Frontal cortex (tissue), 4 donors: ENCODE measurements at places on chromosomes 3 and 15. TPM values are rescaled to one million over a fixed set of nuclear protein-coding genes. Genes with fewer than 3 reads are reported as not detected.

GRCh38 chr15:99324082-99324620 is 72.9 kb downstream of the LRRC28 start:
- DNase-seq: no peak

GRCh38 chr3:185409957-185410356 is 47.0 kb downstream of the MAP3K13 start:
- no peak for DNase-seq

- DNase-seq: no peak
Measured at GRCh38 chr15:79964232-79964805, 6.7 kb downstream of the BCL2A1 start.

Gene BRK1
- total RNA-seq: 92.9 TPM

DNA sequence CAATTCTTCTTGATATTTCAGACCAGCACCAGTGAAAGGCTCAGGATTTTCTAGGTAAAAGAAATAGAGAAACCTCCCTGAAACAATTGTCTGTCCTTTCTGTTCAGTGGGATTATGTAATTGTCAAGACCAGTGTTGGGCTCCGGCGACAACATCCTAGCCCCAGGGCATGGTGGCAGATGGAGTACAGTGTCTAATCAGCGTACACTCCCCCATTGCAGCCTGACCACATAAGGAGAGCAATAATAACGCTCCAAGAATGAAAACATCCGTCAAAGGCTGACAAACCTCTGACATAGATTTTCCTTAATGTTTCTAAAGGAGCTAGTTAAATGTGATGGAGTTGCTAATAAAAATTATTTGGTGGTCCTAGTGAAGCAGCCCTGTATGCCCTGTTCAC is 144.6 kb downstream of the EBLN2 start:
- no peak for DNase-seq

DNA sequence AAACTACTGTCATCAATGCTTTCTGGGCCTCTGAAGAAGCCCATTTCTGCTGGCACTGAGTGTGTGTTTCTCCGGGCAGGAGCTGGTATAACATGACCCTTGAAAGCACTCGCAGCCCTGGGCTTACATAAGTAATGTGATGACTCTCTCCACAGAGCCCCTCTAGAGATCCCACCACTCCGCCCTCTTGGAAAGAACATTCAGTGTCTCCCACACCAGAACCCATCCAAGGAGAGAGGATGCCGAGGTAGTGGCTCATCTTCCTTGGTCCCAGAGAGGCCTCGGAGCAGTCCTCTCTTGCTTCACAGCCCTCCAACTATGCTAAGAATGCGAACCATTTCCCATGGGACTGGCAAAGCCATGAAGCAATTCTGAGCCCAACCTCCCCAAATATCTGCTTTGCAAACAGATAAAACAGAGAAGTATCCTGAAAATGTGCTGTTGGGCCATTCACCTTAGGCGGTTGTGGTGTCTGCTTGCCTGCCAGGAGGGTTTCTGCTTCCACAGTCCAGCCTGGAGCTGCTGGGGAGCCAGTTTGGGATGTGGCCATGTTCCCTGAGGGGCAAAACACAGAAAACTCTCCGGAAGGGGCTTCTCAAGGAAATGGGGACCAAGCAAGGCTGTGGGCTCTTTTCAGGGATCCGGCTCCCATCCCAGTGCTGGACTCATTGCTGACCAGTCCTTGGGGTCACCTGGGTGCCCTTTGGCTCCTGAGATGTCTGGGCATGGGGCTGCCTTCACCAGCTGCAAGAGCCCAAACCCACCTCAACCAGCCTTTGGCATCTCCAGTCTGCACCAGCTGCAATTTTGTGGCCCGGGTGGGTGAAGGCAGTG is 47.3 kb downstream of the AMOTL2 start:
- DNase-seq: no peak

DNA sequence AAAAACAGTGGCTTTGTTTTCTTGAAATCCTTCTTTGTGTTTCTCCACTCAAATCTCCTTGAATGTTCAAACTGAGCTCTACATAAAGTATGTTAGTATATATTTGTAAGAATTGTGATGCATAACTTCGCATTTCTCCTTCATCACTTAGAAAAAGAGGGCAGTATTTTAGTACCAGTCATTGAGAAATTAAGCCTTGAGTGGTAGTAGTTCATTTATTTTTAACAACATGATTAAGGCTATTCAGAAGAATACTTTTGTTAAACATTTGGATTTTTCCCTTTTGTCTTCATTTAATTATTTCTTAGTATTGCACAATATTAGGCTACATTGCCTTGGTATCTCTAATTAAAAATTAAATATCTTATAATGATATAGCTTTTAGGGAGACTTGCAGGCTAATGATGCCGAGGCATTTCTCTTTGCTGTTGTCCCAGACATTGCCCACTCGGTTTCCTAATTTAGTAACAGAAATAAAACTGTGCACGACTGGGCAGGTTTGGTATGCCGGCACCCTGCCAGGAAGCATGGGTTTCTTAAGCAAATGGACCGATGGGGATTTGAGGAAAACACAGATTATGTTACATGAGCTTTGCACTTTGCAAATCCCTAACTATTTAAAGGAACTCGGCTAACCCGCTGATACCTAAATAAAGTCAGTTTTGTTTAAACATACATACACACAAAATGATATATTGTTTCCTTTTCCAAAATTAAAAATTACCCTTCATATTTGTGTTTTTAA is 54.7 kb downstream of the LRRC28 start:
- no peak for DNase-seq

GRCh38 chr3:30305021-30305420 is 301.4 kb upstream of the TGFBR2 start:
- DNase-seq: no peak

- DNase-seq: no peak
Measured at GRCh38 chr15:81279621-81280485, 44.1 kb downstream of the STARD5 start.

- DNase-seq: no peak
Measured at GRCh38 chr3:140766465-140766864, 88.6 kb downstream of the TRIM42 start.

GRCh38 chr3:133910422-133910821 is 14.7 kb upstream of the RAB6B start:
- DNase-seq: no peak

Gene TTBK2
- total RNA-seq: 30.6 TPM

DNA sequence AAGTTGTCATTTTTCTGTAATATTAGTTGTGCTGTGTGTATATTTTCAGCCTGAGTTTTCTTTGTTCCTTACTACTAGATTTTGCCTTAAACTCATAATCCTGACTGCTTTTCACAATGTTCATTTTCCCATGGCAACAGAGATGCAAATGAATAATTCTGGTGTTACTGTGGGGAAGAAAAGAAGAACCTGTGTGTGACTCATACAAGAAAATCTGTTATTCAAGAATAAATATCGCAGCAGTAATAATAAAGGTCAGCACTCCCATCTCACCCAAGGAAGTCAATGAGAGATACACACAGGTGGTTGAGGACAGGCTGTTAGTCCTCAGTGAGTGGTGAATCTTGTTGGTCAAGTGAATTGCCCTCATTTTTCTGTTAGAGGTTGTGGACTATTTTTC is 656.6 kb upstream of the NAALADL2 start:
- no peak for DNase-seq

Gene IGF2BP2
- 20.0 TPM for total RNA-seq

DNA sequence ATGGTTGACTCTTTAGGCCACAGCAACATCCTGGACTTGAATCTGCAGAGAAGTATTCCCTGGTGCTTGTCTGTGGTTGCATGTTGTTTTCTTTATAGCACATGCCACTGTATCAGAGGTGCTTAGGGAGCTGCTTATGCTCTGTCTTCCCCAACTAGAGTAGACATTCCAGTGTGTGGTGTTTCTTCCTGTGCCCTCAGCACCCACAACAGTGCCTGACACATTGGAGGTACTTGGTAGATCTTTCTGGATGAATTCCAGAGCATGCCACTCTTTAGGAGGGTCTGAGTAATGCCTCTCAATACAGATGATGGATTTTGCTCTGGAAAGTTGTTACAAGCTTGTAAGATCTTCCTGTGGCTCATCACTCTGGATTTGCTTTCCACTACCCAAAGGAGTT is 117.6 kb downstream of the CHDH start:
- DNase-seq: no peak

GRCh38 chr3:19539518-19540392 is 391.4 kb downstream of the KCNH8 start:
- DNase-seq: no peak

DNA sequence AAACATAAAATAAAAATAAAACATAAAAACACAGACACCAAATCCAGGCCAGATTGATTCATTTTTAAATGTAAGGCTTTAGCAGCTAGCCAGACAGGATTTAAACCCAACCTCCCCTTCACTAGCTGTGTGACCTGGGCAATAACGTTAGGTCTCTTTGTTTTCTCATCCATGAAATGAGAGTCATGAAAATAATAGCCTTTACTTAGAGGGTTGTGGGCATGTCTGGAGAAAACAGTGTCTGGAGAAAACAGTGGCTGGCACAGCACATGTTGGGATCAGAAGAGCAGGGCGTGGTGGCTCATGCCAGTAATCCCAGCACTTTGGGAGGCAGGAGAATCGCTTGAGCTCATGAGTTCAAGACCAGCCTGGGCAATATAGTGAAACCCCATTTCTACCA is 1.9 kb upstream of the DPPA4 start:
- DNase-seq: no peak
